ENCODE measurements at places on chromosomes 16 and 17.

DNA sequence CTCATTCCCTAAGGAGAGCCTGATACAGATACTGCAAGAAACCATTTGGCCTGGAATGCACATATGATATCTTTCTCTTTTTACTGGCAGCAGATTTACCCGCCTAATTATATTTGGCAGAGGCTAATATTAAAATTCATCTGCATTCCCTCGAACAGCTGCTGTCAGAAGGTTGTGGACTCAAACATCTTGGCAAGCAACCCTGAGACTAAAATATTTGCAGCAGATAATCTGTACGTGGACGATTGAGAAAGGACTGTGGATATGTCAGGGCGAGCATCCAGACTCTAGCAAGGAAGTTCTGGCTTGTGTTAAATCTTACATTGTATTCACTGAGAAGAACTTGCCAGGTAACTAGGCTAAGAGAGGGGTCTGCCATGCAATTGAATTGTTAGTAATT is 65.2 kb downstream of the SNX20 start:
- DNase-seq: no peak

DNA sequence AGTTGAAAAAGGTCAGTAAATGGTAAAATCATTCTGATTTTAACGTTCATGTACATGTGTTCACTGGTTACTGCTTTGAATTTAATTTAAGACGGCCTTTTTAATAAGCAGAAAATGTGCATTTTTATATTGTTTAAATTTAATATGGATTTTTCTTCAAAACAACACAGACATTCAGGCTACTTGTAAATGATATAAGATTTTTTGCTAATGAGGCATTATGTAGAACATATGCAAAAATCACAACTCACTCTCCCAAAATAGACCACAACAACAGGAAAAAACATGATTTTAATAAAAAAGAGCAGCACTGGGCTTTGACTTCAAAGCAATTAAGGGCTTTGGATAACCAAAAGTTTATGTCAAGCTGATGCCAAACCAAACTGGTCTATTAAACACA is 22.3 kb downstream of the RPGRIP1L start:
- no peak for DNase-seq

DNA sequence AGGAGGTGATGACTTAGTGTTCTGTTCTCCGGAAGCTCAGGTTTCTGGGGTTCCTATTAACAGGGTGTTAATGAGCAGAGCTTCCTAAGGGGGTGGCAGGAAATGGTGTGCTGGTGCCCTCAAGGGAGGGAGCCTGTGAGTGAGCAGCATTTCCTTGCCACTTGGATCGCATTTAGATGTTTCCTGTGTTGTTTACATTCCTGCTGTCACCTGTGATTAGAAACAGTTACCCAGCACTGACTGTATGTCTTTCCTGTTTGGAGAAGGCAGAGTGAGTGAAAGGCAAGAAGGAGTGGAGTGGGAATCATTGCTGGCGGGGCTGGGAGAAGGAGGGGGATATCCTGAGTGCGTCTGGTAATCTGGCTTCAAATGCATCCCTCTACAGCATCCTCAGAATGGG is 214.6 kb downstream of the CCDC182 start:
- DNase-seq: no peak

GRCh38 chr16:74999609-75000480 is 1.0 kb downstream of the ZNRF1 start:
- peak; percentile 52 for DNase-seq

DNA sequence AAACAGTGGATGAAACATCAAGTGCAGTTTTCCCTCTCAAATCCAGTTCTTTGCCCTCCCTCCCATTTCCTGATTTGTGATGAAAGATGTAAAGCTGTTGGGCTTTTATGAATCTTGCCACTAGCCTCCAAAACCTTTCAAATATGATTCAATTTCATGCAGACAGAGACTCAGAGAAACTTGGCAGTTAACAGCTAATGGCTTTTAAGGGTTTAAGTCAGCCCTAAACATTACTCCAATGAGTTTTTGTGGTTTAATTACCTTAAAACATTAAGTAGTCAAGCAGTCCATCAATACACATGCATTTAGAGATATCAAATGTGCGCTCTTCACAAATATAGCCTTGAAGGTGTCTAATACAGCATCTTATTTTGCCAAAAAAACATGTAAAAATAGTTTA is 1594.0 kb upstream of the GOT2 start:
- DNase-seq: no peak

DNA sequence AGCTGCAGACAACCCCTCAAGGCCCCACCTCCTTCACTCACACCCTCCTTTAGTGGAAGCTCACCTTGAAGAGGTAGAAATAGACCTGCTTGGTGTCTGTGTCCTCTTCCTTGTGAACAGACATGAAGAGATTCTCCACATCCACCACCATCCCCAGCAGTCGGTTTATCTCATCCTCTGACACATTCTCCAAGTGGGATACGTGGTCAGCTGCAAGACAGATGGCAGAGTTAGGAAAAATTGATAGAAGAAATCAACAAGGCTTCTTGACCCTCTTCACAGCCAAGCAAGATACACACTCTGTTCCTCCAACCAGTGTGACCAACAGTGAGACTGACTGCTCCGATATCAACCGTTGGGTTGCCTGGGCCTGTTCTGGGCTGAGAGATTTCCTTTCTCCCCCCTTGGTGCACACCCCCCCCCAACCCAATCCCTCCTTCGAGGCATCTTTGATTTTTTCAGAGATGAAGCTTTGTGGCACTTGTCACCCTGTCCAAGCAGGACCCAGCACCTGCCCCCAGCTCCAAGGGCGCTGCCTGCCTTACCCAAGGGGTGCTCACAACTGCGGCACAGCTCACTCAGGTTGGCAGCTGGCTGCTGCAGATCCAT is 902 bp downstream of the KAT2A start:
- no peak for DNase-seq

- DNase-seq: no peak
Observed at GRCh38 chr16:57901480-57902069, 69.4 kb downstream of the CNGB1 start.

GRCh38 chr17:31393749-31394146 is 2.3 kb downstream of the RAB11FIP4 start:
- DNase-seq: no peak

GRCh38 chr16:86882586-86883280 is 304.4 kb downstream of the FOXL1 start:
- no peak for DNase-seq

GRCh38 chr17:74798239-74798707 is 22.1 kb upstream of the NAT9 start:
- DNase-seq: no peak

- DNase-seq: no peak
Observed at GRCh38 chr17:68790492-68790891, 164.7 kb downstream of the ABCA8 start.

- DNase-seq: no peak
Observed at GRCh38 chr17:6797718-6798351, 21.8 kb downstream of the FBXO39 start.

- no peak for DNase-seq
Observed at GRCh38 chr17:46984892-46985291, 5.8 kb upstream of the RPRML start.

DNA sequence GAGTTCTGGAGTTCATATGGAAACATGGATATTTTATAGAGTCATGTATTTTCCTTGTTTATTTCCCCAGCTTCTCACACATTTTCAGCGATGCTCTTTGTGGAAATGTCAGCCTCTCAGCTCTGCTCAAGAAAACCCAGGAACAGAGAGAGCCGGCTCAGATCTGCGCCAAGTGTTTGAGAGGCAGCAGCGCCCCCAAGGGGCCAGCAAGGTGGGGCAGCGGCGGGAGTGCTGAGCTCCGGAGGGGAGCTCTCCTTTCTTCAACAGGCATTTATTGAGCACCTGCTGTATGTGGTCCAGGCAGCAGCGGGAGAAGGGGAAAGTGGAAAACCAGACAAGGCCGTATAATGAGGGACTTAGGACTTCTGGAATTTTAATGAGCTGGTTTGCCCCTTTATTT is 421.1 kb upstream of the C16orf82 start:
- DNase-seq: no peak

GRCh38 chr17:76873856-76874255 is 5.7 kb downstream of the MGAT5B start:
- DNase-seq: no peak

DNA sequence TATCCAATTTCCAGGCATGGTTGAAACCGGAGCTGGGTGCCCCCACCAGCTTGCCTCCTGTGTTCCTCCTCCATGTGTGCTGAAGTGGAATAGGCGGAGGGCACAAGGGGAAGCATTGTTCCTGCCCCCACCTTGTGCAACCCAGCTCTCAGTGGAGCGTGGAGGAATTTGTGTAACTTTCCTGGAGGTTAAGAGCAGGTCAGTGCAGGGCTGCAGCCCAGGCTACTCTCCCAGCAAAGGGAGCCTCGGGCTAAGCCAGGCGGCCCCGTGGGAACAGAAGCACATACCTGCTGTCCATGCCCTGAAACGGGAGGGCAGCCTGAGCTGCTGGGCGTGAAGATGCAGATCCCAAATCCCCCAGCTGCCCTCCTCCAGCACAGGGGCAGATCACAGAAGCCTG is 158.8 kb upstream of the LHX1 start:
- no peak for DNase-seq

- no peak for DNase-seq
Observed at GRCh38 chr17:80877729-80878303, 113.8 kb upstream of the CHMP6 start.

GRCh38 chr16:84340325-84341040 is 27.9 kb upstream of the ATP2C2 start:
- no peak for DNase-seq

GRCh38 chr16:68236137-68236825 is 354 bp upstream of the ESRP2 start:
- peak; percentile 43 for DNase-seq

GRCh38 chr16:50114357-50115129 is 38.6 kb upstream of the TENT4B start:
- DNase-seq: no peak

DNA sequence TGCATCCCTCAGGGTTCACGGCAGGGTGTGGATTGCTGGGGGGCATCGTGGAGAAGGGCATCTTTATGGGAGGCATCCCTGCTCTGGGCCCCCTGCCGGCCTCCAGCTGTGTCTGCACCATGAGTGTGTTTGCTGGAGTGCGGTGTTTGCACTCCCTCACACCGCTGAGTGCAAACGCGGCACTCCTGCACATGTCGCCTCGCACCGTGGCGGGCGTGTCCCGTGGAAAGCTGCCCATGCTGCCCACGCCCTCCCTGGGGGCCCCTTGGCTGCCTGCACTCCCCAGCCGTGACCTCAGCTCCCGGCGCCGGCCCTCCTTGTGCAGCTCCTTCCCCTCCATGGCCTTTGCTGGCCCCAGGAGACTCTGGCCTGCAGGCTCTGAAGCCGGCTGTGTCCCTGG is 74.6 kb upstream of the ZNF750 start:
- DNase-seq: no peak

GRCh38 chr16:1771188-1771863 is at the start of gene NME3:
Gene NME3, minus strand, starts transcription at chr16:1771543. Its CDS starts 9 bp downstream, at chr16:1771534.
- DNase-seq: peak; percentile 60

GRCh38 chr17:42681976-42682721 is at the start of gene CNTNAP1:
Gene CNTNAP1, plus strand, starts transcription at chr17:42682531. Its CDS starts 299 bp downstream, at chr17:42682830.
- DNase-seq: no peak

DNA sequence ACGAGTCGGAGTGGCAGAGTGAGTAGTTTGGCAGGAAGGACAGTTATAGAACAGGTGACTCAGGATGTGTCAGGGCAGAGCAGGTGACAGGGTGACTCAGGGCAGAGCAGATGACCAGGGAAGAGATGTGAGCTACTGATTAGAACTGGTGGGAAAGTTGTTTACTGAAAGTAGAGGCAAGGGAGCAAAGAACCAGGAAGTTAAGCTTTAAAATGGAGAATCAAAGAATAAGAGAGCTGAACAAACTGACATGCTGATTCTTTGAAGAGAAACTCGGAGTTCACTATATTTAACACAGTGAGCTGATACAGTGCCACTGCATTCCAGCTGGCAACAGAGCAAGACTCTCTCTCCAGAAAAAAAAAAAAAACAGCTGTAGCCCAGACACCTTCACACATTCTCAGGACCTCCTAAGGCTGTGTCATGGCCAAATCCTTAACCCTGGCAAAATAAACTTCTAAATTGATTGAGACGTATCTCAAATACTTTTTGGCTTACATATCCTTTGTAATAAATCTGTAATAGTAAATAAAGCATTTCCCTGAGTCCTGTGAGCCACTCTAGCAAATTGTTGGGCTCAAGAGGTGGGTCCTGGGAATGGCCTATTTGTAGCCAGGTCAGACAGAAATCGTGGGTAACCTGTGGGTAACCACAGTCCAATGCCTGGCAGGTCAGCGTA is 12.3 kb upstream of the UBE2I start:
- DNase-seq: no peak

GRCh38 chr17:43881758-43882505 is 25.4 kb downstream of the MPP2 start:
- no peak for DNase-seq

GRCh38 chr17:29838961-29839360 is 91.1 kb downstream of the SSH2 start:
- no peak for DNase-seq

GRCh38 chr17:2935632-2936031 is 127.8 kb downstream of the OR1D5 start:
- no peak for DNase-seq

- no peak for DNase-seq
Observed at GRCh38 chr17:63842173-63842539, 329 bp downstream of the SMARCD2 start.

GRCh38 chr16:62088731-62089410 is 52.6 kb upstream of the CDH8 start:
- DNase-seq: no peak

DNA sequence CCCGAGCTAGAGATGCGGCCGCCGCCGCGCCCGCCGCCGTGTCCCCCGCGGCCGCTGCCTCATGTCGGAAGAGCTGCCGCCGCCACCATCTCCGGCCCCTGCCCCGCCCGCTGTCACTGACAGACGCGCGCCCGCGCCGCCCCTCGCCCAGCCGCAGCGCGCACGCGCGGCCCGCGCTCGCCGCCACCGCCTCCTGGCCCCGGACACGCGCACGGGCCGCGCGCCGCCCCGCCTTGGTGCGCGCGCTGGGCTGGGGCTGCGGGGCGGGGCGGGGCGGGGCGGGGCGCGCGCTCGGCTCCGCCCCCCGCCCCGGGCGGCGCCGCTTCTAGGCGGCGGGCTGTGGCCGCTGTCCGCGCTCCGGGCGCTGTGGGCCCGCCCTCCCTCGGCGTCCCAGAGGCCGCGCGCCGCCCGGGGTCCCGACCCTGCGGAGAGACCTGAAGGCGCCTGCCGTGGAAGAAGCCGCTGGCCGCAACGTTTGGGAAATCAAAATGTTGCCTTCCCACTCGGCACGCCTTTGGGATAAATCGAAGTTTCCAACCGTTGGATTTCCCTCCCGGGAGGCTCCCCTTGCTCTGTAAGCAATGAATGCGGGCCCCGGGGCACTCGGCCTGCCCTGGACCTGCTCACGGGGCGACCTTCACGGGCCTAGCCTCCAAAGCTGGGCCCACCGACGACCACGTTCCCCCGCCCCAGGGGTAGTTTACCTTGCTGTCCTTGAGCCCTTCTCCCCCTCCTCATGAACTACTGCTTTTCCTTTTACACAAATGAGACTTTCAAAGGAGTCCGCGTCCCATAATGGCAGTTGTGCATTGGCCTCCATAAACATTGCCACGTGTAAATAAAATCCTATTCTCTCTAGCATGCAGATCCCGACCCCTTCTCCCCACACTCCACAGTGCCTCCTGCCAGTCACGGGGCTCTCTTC is at the start of gene ADCY9:
ADCY9 (minus strand) TSS at position 118 of the 925 bp plus-strand sequence. CDS start 1,000 bp downstream, outside the sequence.
- DNase-seq: peak; percentile 78
